ENCODE measurements at places on chromosomes 3 and 15.
A peak's percentile ranks its signal among the peaks of the same experiment; 100 is the strongest.

DNA sequence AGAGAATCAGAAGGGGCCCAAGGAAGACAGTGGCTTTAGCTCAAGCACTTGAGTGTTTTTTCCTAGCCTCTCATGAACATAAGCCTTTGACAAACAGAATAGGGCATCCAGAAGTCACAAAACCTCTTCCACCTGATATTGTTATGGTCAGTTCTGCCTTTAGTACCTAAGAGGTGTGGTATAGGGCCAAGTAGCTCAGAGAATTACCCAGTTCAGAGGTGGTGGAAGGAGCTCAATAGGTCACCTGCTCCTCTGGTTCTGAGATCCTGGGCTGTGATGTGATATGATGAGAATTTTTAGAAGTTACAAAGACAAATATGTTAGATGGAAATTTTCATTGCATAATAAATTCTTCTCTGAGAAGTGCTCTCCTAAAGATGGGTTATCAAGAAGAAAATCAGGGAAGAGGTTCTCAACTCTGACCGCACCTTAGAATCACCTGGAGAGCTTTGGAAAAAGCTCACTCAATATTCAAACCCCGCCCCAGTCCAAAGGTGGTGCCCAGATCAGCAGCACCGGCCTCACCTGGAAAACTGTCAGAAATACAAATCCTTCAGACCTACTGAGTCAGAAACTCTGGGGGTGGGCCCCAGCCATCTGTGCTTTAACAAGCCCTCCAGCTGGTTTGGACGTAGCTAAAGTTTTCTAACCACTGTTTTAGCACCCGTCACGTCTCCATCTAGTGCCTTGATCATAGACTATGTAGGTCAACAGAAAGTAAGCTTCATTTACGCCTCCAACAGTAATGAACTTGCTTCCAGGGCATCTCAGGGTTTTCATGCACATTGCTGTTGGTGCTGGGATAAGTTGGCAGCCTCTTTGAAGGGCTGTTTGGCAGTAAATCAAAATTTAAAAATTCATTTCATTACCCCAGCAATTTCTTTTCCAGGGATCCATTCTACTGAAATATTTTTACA lies 101.3 kb downstream of the MYH15 start:
- DNase-seq = no peak

- DNase-seq = no peak
Observed at GRCh38 chr15:80176443-80176842, 23.6 kb downstream of the FAH start.

GRCh38 chr3:140238646-140239314 lies 303.8 kb downstream of the CLSTN2 start:
- no peak for DNase-seq

- no peak for DNase-seq
Observed at GRCh38 chr15:80099241-80099640, 39.8 kb downstream of the ZFAND6 start.

GRCh38 chr3:119859728-119860127 lies 77.8 kb downstream of the NR1I2 start:
- no peak for DNase-seq

DNA sequence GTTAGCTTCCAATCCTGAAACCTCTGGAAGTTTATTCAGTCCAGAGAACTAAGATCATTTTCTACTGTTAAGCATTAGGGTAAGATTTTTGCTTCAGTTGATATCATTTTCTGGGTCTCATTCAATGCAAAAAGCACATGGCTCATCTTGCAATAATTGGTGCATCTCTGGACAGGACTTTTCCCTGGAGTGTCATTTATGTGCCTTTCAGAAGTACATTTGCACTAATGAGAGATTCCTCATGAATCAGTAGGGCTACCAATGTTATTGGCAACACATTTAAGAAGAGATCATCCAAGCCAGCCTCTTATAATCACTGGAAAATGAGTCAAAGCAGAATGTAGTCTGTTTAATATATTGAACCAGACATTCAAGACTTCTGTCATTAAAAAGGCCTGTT lies 224.2 kb upstream of the CHRNA7 start:
- DNase-seq = no peak

DNA sequence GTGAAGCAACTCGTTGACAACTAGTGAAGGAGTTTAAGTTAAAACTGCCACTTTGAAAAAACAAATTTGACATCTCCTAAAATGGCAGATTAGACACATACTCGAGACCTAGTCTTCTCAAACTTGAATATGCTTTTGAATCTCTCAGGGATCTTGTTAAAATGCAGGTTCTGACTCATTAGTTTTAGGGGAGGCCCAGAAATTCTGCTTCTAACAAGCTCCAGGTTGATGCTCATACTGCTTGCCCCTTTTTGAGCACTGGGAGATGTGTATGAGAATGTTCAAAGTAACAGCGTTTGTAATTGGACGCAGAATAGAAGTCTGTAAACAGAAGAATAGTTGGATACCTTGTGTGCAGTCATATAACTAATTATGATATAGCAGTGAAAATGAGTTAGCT lies 1.6 kb downstream of the C3orf38 start:
- no peak for DNase-seq

DNA sequence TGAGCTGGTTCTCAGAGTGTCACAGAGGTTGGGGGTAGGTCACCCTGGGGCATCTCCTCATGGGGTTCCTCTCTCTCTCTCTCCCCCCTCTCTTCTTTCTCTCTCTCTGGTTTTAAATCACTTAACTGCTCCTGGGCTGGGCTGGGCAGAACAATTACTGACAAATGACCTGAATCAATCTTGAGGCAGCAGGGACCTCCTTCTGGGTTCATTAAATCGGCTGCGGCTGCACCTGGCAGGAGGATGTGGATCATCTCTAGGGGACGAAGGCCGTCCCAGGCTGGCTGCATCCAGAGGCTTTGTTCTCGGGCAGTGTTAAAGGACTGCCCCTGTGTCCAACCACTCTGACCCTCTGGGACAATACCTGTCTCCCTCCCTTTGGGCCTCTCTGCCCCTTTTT lies 143.1 kb downstream of the TLE3 start:
- DNase-seq = no peak

GRCh38 chr3:158660711-158661110 lies 11.7 kb downstream of the LXN start:
- DNase-seq = no peak

DNA sequence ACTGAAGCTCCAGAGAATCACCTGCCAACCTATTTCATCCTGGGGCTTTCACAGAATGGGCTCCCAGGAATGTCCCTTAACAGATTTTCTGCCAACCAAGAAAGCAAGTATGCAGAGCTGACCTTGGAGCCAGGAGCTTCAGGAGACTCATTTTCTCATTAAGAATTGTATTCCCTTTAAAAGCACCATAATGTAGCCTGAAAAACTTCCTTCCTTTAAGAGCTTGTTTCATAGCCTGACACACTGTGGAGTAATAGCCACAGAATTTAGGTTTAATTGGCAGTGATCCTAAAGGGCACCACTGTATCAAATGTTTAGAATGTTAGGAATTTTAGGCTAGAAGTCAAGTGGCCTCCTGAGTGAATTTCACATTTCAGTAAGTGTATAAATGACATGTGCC lies 309.8 kb downstream of the GBE1 start:
- DNase-seq = no peak

GRCh38 chr3:94076055-94076454 lies 13.2 kb downstream of the NSUN3 start:
- no peak for DNase-seq

DNA sequence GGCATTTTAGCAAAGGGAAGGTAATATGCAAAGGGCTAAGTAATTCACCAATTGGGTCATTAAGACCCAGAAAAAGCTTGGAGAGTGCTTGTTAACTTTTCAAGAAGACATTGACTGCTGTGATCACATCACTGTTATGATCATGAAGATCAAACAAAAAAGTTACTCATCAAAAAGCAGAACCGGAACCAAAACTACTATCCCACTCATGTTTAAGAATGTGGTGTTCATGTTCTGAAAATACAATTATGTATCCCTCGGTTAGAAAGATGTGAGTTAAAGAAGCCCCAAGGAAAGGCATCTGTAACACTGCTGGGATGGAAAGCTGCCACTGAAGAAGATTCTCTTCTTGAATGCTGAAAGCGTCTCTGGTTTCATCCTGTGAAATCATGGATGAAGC lies 32.6 kb downstream of the BBX start:
- no peak for DNase-seq

DNA sequence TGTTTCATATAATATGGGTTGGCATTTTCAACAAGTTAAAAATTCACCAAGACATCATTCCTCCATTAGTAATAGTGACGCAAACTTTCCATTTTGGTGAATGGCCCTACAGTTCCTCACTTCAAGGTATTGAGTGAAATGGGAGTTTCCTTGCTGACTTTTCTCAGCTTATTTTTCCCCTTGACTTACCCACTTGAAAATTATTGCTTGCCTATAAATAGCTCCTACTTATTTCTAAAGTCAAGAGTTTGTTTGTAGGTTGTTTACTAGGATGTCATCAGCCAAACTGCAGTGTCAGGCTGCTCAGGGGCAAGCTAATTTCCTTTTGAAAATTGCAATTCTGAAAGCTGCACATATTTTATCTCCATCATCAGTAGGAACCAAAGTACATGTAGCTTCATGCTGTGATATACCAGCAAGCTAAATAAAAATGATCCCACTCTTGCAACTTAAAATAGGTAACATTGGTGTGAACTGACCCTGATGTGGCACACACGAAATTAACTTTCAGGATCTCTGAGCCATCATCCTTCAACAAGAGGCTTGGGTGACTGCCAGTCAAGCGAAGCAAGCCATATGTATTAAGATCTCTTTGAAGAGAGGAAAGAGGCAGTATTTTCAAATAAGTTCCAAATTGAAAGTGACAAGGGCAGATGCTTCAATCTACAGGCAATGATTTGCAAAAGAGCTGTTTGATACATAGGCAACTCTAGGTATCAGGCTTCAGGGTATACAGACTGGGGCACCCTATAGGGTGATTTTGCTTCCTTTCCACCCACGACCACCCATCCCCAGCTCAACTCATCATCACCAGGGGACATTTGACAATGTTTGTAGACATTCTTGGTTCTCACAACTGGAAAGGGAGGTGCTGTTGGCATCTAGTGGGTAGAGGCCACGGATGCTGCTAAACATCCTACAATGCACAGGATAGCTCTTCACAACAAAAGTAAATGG lies 66.8 kb upstream of the RASGRP1 start:
- DNase-seq = no peak

- no peak for DNase-seq
Observed at GRCh38 chr3:112689385-112689784, 48.4 kb upstream of the CCDC80 start.

DNA sequence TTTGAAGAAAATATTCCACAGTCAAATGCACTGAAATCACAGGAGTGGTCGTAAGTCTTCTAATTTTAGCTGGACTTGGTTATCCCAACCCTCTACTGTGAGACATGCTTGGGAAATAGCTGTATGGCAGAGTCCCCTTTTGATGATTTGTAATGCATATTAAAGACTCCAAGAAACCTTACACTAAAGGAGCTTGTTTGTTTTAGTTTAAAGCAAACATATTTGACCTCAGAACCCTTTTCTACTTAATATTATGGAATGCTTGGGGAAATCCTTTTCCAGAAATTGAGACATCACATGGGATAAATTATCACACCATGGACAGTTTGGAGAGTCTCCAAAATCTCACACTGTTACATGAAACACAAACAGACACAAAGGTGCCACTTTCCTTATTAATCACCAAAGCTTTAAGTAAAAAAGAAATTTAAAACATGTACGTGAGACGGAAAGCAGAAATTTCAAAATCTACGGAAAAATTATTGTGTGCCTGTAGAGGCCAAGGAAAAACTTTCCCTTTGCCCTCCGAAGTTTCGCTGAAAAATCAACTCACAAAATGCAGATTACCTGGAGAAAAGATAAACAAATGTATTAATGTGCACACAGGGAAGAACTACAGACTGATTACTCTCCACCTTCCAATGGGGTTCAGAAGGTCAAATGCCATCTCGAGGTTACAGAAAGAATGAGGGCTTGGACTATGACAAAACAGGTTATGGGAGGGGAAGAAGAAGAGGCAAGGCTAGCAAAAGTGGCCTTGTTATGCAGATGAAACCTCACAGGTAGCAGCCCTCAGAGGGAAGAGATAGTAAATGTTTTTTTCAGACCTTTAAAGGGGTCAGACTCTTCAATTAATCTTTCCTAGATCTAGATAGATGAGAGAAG lies 7.0 kb upstream of the CPB1 start:
- no peak for DNase-seq

DNA sequence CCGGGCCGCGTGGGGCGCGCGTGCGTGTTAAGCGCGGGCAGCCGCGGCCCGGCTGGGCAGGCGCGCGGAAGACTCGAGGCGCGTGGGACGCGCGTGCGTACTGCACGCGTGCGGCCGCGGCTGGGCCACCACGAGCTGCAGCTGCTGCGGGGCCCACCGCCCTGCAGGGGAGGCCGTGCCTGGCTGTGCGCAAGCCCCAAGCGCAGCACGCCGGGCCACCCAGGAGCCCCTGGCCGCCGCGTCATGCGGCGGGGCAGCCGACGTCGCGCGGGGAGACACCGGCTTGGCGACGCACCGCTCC lies 590 bp upstream of the TRIM71 start:
- DNase-seq = no peak

DNA sequence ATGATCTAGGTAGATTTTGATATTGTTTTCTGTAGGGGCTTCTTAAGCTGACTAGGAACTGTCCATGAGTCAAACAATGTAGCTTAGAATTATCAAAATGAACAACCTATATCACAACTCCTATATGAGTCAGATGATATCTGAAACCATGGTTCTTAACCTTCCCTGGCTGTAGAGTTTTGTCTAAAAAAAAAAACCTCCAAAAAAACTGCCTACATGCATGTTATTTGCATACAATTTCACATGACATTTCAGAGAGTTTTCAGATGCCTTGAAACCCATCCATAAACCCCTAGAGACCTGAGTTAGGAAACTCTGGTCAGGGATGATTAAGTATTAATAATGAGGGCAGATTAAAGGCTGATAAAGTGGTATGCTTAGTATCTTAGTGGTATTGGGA lies 157.0 kb downstream of the CHST2 start:
- DNase-seq = no peak

DNA sequence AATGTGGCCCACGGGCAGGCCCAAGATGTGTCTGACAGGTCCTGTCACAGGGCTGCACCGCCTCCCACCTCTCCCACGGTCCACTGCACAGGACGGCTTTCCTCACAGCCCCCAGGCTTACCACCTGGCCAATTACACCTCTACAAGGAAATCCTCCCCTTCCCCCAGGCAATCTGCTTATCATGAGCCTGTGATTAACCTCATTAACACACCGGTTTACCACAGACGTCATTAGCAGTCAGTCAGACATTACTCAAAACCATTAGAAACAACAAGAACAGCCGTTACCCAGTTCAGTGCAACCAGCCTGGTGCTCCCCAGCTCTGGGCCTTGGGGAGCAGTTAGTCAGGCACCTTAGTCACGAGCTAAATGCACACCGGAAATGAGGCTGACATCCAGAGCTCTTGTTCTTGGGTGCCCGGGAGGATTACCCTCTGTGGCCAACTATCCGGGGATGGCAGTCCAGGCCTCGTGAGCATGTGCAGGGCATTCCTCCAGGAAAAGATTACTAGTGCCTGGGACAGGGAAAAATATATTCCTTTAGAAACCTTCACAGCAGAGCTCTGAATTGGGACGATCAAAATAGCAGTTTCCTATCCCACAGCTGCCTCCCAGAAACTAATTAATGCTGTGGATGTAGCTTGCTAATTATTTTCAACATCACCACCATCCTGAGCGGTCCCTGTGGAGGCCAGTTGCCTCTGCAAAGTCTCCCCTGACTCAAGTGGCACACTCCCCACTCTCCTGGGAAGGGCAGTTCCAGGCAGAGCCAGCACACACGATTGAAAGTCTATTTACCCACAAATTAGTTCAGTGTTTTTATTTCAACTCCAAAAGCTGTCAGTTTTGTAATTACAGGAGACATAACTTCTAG lies 117.4 kb upstream of the ZBED2 start:
- no peak for DNase-seq

- DNase-seq = peak; percentile 54
Observed at GRCh38 chr3:106609666-106610301, 741.0 kb upstream of the CBLB start.

- DNase-seq = no peak
Observed at GRCh38 chr3:76938962-76939361, 100.9 kb upstream of the ROBO2 start.
